ENCODE measurements at places on chromosomes 1 and 21.

GRCh38 chr21:35203093-35203977 lies 154.2 kb upstream of the RUNX1 start:
- DNase-seq: no peak

GRCh38 chr1:21814241-21814918 lies 2.3 kb downstream of the LDLRAD2 start:
- DNase-seq: no peak

- no peak for DNase-seq
Measured at GRCh38 chr1:154975409-154976059, 1.1 kb downstream of the CKS1B start.

GRCh38 chr1:88800382-88801051 lies 90.8 kb downstream of the GTF2B start:
- peak; percentile 50 for DNase-seq

- DNase-seq: no peak
Measured at GRCh38 chr21:33007747-33008146, 18.0 kb upstream of the OLIG2 start.

DNA sequence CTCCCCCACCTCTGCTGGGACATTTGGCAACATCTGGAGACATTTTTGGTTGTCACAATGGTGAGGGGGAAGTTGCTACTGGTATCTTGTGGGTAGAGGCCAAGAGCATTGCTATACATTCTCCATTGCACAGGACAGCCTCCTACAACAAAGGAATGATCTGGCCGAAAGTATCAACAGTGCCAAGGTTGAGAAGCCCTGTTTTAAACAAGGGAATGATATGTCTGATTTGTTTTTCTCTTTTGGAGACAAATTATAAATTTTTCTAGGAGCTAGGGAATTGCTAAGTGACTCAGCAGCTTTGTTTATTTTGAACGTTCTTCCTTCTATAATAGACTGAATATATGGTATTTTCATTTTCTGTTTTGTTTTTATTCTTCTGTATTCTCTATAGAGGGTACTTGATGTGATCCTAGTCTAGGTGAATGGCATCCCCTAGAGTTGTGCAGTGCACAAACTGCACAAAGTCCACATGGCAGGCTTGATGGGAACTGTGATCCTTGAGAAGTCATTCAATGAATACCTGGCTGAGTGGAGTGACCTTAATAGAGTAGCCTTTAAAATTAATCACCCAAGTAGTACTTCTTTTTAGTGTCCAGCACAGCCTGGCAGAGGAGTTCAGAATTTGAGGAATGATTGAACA lies 288.6 kb upstream of the USP24 start:
- DNase-seq: no peak

- DNase-seq: no peak
Measured at GRCh38 chr21:16842696-16843035, 670.2 kb upstream of the CXADR start.

DNA sequence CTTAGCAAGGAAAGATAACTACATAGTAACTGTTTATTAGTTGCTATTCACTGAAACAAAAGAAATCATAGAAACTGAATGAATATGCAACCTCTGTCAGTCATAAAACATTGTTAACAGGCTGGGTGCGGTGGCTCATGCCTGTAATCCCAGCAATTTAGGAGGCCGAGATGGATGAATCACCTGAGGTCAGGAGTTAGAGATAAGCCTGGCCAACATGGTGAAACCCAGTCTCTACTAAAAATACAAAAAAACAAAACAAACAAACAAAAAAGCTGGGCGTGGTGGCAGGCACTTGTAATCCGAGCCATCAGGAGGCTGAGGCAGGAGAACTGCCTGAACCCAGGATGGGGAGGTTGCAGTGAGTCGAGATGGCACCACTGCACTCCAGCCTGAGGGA lies 44.1 kb downstream of the CRB1 start:
- no peak for DNase-seq

Measured in stimulated activated CD4-positive, alpha-beta T cell treated with anti-CD3 and anti-CD28 coated beads, Interleukin-12 subunit alpha, Interleukin-12 subunit beta, amount 100 ng/mL, for 48 hours (primary cell).